Muscle of back (tissue), 13 donors: ENCODE measurements at places on chromosomes 12 and 14. TPM values are rescaled to one million over a fixed set of nuclear protein-coding genes. Genes with fewer than 3 reads are reported as not detected.

DNA sequence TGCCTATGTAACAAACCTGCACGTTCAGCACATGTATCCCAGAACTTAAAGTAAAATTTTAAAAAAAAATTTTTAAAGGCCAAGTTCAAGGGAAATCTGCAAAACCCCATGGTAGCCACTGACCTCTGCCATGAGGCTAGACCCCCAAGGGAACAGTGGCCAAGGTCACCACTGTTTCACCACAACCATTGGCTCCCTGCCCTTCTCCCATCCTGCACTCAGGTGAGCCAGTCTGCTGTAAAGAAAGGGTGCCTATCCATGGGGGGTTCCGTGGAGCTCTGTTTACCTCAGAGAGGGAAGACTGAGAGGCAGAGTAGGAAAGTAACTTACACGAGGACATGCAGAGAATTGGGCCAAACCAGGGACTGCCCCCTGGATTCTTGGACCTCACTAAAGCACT lies 38.6 kb downstream of the VWF start:
- no peak for DNase-seq

DNA sequence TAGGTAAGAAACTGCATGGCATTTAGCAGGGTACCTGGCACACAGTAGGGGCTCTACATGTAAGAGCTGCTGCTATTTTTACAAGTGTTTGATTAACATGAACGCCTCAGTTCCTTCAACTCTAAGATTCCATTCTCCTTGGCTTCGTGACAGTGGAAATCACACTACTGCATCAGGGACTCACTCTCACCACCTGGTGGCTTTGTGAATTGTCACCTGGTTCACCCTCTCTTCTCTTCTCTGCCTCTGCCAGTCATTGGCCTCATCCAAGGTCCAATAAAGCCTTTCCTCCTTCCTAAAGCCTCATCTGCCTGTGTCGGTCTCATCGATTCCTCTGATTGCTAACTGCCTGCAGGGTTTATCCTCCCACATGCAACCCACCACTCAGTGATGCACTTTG lies 476.4 kb downstream of the VRK1 start:
- no peak for DNase-seq

GRCh38 chr12:31966558-31967205 lies 7.5 kb downstream of the RESF1 start:
- no peak for DNase-seq

GRCh38 chr12:29287622-29288021 lies 93.3 kb downstream of the ERGIC2 start:
- DNase-seq = no peak

DNA sequence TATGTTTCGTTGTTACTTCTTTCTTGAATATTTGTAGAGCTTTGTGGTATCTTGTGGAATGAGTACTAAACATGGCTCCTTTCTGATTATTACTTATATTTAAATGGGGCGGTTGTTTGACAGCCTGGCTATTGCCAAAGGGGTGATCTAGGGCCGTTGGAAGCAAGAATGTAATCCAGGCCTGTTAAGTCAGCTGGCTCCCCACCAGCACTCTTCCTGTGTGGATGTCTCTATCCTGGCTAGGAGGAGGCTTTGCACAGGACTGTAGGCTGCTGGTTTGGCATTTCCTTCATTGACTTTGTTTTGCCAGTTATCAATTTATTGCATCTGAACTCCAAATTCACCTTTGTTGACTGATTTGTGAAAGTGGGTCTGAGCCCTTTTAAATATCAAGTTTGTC lies 5.6 kb downstream of the FAM234B start:
- DNase-seq = no peak

GRCh38 chr12:26037615-26038220 lies 79.2 kb downstream of the RASSF8 start:
- no peak for DNase-seq

- peak; percentile 18 for DNase-seq
Observed at GRCh38 chr14:36519431-36520321, at the start of gene NKX2-1. Gene NKX2-1, minus strand, starts transcription at chr14:36520232. Its CDS starts 103 bp downstream, at chr14:36520129.

Gene LAG3
- polyA plus RNA-seq = 0.48 TPM

GRCh38 chr12:55847603-55848291 lies 5.0 kb upstream of the MMP19 start:
- DNase-seq = peak; percentile 97

Gene NANOG
- 1.3 TPM for polyA plus RNA-seq

Gene MYF6
- polyA plus RNA-seq = 70.8 TPM

DNA sequence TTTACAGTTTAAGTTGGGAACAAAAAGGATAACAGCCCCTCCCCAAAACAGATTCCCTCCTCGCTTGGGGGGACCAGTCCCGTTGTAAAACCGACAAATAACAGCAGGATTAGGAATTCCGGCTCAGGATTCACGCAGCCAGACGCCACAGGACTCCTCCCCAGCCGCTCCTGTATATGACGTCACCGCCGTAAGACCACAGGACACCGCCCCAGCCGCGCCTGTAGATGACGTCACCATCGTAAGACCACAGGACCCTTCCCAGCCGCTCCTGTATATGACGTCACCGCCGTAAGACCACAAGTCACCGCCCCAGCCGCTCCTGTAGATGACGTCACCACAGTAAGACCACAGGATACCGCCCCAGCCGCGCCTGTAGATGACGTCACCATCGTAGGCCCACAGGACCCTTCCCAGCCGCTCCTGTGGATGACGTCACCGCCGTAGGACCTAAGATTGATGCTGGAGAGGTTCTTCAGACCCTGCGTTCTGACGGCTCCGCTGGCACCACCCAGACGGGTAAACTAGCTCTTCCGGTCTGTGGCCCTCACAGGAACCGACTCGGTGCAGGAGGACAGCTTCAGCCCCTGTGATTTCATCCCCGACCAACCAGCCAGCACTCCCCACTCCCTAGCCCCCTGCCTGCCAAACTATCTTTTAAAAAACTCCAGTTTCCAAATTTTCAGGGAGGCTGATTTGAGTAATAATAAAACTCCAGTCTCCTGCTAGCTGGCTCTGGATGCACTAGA lies 43.9 kb upstream of the FBRSL1 start:
- no peak for DNase-seq

DNA sequence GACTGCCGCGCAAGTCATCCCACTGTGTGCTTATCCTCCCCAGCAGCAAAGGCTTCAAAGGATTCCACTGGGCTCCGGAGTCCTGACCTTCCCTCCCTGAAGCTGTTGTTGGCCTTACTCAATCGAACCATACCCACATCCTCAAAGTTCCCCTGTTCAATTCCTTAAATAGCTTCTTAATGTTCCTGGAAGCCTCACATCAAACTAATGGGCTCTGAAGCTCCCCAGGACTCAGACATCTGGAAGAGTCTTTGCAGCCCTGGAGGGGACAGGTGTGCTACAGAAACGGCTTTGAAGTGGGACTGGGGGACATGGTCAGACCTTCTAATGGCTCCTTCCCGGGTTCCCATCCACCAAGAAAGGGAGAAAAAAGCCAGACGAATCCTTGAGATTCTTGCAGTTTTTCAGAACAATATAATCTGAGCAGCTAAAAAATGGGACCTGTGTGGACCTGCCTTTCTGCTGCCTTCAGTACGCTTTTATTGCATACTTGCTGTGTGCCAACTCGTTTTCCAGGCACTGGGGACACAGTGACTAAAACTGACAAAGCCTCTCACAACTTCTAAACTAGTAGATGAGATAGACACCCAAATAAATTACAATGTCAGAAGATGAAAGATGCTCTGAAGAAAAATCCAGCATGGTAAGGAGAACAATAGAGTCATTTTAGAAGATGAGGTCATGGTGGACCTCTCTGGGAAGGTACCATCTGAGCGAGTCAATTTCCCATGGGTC lies 204.5 kb downstream of the MON2 start:
- DNase-seq = no peak
